ENCODE measurements at places on chromosomes 12 and 14.

DNA sequence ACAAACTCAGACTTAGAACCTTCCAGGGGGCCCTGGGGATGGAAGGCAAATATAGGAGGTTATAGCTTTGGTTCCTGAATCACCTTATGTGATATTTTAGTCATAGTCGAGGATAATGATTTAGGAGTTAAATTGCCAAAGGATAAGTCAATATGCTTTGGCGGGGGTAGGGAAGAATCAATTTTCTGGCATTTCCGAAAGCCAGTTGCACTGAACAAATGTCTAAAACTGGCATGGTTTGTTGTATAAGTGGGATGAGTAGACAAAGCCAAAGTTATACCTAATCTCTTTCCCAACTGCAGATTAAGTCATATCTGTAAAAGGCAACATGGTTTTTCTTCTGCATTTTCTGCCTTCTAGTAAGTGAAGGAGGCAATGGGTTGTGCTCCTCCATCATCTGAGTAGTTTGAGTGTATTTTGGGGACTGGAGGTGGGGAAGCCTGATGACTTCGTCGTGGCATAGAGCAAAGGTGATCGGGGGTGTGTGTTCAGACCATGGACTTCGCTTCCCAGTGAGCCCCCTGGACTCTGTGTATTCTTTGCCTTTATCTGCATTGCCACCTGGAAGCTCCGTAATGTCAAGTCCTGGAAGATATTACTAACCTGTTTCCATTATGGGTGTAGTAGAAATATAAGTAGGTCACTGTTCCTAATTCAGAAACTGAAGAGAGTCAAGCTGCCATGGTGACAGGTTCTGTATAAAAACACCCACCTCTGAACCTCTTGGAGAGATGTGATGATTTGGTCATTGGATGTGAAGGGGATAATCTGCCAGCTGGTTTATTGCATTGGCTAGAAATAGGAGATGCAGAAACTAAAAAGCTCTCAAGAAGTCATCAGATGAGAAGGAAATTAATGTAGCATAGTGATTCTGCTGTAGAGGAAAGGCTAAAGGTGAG is 24.5 kb downstream of the PPFIBP1 start:
- DNase-seq, result peak; percentile 42

GRCh38 chr12:105897311-105897725 is 241.4 kb downstream of the NUAK1 start:
- DNase-seq, result no peak

- no peak for DNase-seq
These were observed 41.2 kb downstream of the HCAR2 start for GRCh38 chr12:122661938-122662337.

DNA sequence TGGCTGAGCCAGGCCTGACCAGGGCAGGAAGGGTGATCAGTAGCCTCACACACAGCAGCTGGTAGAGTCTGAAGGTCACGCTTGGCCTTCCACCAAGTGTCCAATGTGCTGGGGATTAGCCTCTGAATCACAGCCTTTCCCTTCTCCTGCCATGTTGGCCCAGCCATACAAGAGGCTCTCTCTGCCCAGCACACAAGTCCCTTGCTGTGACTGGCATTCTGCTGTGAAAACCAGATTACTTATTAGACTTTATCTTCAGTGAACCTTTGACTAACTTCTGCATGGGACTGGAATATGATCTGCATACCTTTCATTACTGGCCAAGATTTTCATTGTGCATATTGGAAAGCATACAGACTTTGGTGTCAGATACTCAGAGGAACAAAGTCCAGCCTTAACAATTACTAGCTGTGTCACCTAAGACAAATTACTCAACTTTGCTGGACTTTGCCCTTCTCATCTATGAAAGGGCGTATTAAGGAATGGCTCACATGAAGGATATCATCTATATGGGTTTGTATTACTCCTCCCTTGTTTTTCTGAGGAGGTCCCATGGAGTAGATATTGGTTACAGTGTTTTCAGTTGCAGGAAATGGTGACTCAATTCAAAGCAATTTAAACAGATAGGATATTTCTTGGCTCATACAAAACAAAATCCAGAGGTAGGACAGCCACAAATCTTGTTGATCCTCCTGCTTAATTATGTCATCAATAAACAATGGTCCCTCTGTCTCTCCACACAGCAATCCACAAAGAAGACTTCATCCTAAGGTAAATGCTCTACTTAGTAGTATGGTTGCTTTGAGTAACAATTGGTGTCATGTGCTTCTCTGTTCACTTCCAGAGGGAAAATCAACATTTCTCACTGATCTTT is 99.6 kb downstream of the DYRK2 start:
- no peak for DNase-seq

DNA sequence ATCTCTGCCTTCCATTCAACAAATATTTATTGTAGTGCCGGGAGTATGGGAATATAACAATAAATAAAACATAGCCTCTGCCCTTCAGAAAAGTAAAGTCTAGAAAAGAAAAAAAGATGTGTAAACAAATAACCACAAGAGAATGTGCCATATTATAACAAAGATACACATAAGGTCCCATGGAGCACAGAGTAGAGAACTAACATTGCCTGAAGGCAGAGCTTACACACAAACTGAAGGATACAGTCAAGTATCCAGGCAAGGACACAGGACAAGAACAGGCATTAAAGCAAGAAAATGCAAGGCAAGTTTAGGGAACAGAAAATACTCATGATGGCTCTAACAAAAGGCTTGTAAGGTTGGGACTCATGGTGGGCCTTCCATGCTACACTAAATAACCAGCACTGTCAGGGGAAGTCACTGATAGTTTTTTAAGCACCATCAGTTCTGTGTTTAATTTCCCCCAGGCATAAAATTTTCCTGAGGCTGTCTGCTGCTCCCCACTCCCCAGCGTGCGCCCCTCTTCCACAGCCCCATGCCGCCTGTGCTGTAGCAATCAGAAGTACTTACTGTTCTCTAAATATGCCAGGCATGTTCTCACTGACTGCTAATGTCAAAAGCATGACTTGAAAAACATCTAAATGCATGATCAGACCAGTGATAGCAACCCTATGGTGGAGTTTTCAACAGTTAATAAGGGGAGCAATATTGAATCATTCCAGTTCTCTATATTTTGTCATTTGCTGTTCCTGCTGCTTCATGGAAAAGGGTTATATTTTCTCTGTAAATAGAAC is 77.8 kb downstream of the ANKS1B start:
- no peak for DNase-seq

DNA sequence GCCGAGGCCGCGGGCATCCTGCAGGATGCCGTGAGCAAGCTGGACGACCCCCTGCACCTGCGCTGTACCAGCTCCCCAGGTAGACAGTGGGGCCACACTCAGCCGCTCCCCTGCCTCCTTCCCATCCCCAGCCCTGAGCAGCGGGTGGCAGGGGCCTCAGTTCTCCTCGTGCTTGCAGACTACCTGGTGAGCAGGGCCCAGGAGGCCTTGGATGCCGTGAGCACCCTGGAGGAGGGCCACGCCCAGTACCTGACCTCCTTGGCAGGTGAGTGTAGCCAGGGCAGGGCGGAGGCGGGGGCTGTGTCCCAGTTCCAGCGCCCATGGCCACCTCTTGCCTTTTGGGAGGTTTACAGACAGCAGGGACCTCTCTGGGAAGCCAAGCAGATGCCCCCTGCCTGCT is 22.9 kb downstream of the HIP1R start:
- DNase-seq, result no peak

GRCh38 chr12:62843716-62844115 is 91.2 kb downstream of the PPM1H start:
- DNase-seq, result no peak

DNA sequence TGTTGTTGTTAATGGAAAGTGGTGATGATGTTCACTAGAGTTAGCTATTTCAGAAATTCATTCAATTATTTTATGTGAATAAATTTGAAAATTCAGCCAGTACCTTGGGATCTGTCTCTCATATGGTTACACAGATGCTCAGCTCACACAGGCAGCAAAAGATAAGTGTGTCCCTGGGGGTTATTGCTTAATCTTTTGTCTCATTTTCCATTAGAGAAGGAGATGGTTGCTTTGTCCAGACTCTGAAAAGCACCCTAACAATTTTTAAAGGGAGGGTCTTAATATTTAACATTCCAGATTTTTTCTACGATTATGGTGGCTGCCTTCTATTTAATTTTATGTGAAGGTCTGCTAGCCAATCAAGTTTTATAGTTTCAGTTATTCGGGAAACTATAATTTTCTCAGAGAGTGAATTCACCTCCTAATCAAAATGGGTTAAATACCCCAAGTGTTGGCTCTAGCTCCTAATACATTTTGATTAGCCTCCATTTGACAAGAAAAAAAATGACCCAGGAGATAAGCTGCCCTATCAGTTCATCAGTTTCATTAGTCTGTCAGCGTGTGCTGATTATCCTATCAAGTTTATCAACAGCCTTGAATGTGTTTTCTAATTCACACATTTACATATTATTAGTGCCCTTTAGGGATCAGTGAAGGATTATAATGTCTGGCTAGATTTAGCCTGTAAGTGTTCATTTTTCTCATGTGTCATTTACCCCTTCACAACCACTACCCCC is 282.1 kb downstream of the TMTC2 start:
- DNase-seq, result no peak

DNA sequence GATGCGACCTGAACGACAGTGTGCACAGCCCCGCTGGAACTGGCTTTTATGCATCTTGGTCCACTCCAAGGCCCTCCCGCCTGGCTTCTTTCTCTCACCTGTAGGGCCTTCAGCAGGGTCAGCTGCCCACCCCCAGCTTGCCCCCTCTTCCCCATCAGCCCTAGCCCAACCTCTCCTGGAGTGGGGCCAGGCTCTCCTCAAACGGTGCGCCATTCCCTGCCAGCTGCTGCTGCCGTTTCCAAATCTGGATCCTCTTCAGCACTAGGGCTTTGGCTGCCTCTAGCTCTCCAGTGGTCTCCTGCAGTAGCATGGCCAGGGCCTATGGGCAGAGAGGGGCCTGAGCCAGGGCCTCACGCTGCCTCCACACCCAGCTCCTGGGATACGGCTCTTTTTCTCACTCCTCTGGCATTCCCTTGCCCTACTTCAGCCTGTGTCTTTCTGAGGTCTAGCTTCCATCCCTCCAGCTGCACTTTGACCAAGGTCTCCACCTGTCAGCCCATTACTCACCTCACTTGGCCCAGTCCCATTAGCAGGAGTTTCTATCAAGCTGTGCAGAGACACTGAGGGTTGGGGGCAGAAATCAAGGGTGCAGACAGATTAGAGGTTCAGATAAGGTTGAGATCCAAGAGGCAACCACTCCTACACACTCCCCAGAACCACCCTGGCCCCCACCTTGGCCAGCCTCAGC is 5.0 kb downstream of the STAT6 start:
- no peak for DNase-seq

GRCh38 chr12:4153343-4153892 is 120.1 kb upstream of the CCND2 start:
- DNase-seq, result peak; percentile 65

GRCh38 chr12:122527478-122527944 is 462 bp downstream of the KNTC1 start:
- peak; percentile 79 for DNase-seq

DNA sequence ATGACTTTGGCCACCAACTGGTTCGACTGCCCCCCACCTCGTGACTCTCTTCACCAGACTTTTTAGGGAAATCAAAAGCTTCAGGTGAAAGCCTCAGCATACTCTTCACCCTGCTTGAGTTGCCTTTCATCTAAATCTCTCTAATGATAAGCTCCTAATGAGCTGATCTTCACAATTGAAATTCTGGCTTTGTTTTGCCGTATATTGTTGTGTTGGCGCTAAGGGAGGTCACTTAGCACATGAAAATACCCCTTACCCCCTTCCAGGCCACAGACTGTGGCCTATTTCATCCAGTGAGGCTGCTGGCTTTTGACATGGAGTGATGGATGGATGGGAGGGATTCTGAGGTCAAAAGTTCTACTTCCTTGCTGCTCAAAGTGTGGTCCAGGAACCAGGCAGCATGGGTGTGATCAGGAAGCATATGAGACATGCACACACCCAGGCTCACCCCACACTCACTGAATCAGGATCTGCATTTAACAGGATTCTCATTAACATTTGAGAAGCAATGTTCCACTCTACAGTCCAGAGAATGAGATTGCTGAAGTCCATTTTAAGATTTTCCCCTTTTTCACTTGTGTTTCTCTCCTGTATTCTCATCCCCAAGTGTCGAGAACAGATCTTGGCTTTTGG is 131.4 kb downstream of the DACT1 start:
- DNase-seq, result no peak

- no peak for DNase-seq
These were observed 399.1 kb downstream of the GXYLT1 start for GRCh38 chr12:41745593-41745992.

DNA sequence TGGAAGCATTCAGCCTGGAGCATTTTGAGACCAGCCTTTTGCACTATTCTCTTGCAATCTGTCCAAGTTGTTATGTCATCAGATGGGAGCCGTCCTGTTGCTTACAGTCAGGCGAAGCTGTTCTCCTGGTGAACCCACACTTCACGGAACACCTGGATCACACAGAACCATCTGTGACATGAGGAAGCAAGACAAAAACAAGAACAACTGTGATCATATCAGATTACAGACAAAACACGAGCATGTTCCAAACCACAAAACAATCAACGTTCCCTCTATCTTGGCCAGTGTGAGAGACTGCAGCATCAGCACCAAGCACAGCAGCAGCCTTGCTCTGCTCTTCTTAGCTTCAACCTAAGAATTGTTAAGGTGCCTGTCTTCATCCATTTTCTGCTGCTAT is 180.5 kb upstream of the SFSWAP start:
- no peak for DNase-seq

Data from inflammatory macrophage (primary cell).